ENCODE measurements at places on chromosomes 5 and 9.

- no peak for DNase-seq
Measured at GRCh38 chr5:78387468-78388153, 27.2 kb downstream of the SCAMP1 start.

GRCh38 chr9:125805057-125805456, 57.9 kb downstream of the PBX3 start:
- no peak for DNase-seq

DNA sequence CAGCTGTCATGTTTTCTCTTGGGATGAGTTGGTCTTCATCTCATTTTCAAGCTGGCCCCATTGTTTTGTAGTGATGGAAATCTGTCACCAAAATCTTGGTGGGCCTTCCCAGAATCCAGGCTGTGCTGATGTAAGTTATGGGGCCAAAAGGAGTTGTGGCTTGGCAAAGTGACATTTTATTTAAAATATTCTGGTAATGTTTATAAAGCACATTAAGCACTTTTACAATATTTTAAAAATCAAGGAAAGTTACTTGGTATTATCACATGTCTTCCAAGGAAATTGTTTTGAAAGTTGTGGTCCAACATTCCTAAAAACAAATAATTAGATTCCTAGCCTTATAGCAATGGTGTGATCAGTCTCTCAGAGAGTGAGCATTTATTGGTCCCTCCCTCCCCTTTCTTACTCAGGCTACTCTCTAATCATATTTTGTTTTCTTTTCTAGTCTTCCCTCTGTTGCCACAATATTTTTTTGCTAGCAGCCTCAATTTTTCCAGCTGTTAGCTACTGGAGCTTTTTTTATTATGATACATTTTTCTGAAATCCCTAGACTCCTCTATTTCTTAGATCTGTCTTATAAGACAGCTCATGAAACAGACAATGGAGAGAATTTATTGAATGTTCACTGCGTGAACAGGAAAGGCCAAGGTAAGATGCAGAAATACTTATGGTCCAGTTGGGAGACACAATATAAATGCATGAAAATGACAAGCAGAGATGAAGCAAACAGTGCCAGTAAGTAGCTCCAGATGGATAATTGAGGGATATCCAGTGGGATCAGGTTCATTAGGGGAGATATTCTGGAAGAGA, 408.1 kb upstream of the ZNF608 start:
- no peak for DNase-seq

DNA sequence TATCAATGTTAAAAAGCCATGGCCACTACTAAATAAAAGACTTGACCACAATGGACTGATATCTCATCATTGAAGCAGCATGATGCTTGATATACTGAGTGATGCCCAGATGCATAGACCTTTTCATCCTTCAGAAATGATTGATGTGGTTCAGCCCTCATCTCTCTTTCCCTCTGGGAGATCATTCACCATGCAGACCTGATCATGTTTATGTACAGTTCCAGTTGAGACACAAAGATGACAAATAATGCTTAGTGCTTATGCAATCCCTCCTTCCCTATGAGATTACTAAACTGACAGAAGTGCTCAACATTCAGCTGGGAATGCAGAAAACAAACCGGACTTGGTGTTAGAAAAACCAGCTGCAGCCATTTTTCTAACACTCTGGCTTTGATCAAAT, 91.9 kb upstream of the TLR4 start:
- no peak for DNase-seq

- no peak for DNase-seq
Measured at GRCh38 chr5:16870878-16871277, 65.2 kb downstream of the MYO10 start.

DNA sequence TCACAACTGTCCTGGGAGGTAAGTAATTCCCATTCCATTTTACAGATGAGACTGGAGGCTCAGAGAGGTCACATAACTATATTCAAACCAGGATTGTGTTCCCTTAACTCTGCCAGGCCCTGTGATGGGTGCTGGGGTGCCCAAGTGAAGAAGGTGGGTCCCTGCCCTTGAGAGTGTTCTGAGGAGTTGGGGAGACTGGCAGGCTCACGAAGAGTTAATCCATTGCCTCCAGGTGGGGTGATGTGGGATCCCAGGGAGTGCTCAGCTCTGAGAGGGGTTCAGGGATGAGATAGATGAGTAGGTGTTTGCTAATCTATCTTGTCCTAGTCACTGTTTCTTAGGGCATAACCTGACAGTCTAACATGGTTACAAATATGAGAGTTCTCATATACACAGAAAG, 36.7 kb downstream of the GSN start:
- no peak for DNase-seq

GRCh38 chr5:2872676-2873075, 121.2 kb upstream of the IRX2 start:
- DNase-seq: no peak

DNA sequence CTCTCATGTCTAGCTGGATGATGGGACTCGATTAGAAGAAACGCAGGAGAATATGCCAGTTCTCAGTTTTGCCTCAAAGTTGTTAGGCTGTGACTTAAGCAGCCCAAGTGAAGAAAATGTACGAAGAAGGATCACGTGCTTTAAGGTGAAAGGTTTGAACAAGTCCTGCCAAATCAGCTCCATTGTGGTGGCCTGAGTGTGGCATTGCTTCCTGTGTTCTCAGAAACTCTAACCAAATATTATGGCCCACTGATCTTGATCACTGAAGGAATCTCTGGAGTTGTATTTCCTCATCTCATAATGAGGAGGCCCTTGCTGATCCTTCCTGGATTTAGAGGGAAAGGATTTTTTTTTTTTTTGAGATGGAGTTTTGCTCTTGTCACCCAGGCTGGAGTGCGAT, 44.0 kb downstream of the OTULIN start:
- no peak for DNase-seq

- DNase-seq: no peak
Measured at GRCh38 chr5:97063251-97063650, 79.2 kb downstream of the LIX1 start.

DNA sequence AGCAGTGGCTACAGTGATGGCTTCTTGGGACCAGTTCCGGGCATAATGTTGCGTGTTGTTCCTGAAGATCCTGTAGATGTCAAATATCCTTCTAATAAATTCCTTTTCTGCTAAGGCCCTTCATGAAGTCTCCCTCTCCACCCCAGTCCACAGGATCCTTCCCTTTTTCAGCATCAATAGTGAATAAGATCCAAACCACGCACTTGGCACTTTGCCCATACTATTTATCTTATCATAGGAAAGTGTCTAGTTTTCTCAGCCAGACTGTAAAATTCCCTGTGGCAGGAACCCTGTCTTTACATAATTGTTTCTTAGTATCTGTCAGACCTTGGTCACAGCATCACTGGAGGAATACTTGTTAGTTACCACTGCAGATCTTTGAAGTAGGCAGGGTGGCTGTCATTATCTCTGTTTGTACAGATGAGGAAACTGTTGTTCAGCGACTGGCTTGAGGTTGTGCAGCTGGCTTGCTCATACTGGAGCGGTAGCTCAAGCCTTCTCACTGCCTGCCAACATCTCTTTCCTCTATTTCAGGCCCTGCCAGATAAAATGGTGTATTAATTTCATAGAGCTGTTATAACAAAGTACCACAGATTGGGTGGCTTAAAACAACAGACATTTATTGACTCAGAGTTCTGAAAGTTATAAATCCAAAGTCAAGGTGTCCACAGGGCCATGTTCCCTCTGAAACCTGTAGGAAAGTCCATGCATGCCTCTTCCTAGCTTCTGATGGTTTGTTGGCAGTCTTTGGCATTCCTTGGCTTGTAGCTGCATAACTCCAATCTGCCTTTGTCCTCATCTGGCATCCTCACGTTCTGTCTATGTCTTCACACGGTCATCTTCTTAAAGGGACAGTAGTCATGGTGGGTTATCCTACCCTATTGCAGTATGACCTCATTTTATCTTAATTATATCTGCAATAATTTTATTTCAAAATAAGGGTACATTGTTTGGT, 33.5 kb upstream of the APC start:
- peak; percentile 22 for DNase-seq

- DNase-seq: no peak
Measured at GRCh38 chr5:81830596-81830995, 79.7 kb upstream of the SSBP2 start.

DNA sequence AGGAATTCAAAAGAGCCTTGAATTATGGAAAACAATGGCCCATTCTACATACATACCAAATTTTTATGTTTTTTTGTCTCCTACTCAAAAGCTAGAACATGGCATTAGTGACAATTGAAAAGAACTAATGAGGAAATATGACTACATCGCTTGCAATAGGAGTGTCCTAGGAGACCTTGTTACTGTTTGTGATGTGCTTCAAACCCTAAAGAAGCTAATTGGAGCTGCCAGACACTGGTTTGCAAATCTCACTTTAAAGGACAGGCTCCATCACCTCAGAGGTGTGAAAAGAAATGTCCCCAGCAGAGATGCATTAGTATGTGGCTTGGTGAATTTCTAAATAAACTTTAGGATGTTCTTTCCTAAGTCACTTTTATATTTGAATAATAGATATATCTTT, 354.2 kb upstream of the EFNA5 start:
- DNase-seq: no peak

- DNase-seq: no peak
Measured at GRCh38 chr5:67259548-67260215, 63.1 kb upstream of the CD180 start.

DNA sequence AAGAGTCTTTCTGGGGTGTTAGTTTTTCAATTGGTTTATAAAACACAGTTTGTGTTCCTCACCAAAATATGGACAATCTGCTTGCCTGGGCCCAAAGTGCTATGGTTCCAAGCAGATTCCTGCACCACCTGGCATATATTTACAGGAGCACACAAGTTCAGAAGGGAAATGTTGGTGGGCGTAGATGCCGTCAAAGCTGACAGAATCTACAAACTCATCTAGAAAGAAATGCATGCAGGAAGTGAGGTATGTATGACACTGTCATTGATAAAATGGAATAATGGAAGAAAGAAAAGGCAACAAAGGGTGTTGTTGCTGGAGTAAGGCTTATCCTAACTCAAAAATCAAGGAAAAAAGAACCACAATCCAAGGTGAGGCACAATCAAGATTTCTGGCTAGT, 225.8 kb downstream of the MLLT3 start:
- DNase-seq: no peak

DNA sequence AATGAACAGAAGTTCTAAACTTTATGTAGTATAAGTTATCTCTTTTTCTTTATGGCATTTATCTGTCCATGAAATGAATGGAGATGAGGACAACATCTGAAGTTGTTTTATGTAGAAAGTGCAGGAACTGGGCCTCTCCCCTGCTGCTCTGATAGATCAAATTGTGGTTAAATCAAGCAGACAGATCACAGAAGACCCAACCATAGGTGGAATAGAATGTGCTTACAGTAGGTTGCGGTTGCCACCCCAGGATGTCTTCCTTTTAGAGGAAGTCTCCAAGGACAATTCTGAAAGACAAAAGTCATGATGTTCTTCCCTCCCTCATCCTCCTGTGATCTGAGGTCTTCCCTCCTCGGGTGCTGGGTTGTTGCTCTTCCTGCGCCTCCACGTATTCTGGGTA, 12.9 kb downstream of the RASGRF2 start:
- DNase-seq: no peak

DNA sequence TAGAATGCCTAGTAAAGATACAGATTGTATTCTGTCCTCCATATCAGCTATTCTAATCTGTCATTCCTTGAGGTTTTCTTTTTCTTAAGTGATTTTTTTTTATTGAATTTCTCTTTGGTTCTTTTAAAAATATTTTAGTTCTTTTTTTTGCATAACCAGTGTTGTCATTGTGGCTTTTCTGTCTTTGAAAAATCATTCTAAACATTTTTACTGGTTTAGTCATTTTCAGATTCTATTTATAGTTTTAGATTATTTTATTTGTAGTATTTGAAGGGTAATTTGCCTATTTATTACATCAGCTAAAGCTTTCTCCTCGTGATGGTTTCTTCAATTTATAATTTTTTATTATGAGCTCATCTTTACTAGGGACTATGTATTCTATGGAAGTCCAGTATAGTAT, 78.1 kb downstream of the NDUFAF2 start:
- no peak for DNase-seq

DNA sequence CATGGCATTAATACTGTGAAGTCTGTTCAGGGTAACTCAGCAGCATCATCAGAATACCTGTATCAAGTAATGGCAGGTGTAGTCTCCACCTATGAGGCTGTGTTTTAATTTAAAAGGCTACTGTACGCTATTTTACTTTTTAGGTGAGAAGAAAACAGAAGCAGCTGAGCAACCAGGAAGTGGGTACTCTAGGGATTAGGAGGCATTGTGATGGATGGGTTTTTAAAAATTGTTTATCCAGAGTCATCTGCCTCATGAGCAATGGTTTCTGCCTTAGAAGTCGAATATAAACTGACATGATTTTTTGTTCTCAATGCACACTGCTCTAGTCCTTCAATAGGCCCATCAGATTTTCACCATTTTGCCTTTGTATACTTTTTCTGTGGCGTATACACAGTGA, 42.6 kb downstream of the PSIP1 start:
- no peak for DNase-seq
